ENCODE measurements at places on chromosomes 1 and 21.

DNA sequence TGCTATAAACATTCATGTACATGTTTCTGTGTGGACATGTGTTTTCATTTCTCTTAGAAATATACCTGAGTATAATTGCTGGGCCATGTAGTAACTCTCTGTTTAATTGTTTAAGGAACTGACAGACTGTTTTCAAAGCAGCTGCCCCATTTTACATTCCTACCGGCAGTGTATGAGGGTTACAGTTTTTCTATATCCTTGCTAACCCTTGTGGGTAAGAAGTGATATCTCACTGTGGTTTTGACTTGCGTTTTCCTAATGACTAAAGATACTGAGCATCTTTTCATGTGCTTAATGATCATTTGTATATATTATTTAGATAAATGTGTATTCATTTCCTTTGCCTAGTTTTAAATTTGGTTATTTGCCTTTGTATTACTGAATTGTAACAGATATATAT lies 81.7 kb downstream of the DNM3 start:
- no peak for DNase-seq

GRCh38 chr1:223617323-223618070 lies 48.0 kb downstream of the CAPN8 start:
- no peak for DNase-seq

- no peak for DNase-seq
These were observed 13.7 kb downstream of the ZBTB17 start for GRCh38 chr1:15962176-15962575.

DNA sequence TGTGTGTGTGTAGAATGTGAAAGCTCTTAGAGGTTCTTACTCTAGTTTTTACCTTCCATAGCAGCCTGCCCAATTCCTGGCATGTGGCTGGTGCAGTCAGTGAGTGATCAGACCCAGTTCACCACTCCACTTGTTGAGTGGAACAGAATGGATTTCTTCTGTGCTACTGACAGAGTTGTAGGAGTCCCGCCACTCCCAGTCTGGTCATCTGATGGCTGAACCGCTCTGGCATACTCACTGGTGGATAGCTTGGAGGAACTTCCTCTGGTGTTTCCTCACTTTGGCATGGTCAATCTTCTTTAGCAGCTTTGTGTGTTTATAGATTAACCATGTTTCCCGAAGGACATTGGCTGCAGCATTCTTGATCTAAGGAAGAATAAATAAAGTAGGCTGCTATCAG lies 106.7 kb upstream of the ADAR start:
- DNase-seq = no peak

DNA sequence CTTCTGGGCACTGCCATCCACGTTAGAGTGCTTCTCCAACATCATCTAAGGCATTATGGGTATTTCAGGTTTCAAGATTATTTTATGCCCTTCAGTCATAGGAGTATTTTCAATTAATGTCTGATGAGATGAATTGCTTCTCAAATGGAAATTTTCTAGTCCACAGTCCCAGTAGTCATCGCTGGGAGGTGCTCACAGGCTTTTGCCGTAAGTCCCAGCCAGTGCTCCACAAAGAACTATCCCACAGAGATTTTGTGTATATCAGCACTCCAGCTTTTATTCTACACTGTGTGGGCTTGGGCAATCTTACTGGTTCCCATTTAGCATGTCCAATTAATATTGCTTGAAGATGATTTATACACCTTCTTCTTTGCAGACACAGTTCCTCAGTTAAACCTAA lies 61.0 kb downstream of the SMYD2 start:
- no peak for DNase-seq

Measured in fibroblast of skin of scalp (primary cell).